ENCODE measurements at places on chromosomes 7 and 10. TPM values are rescaled to one million over a fixed set of nuclear protein-coding genes. Genes with fewer than 3 reads are reported as not detected.

Gene NPTX2
- under 0.01 TPM for total RNA-seq

Gene CCNY
- total RNA-seq = 81.4 TPM

Gene NUDCD3
- total RNA-seq = 58.3 TPM

Gene TMEM213
- not detected for total RNA-seq

Gene TAS2R3
- 0.72 TPM for total RNA-seq

Gene SMKR1
- total RNA-seq = not detected

Gene TMEM139
- total RNA-seq = not detected

Gene STEAP1
- 3.9 TPM for total RNA-seq

Gene IPMK
- total RNA-seq = 2.0 TPM

Gene TCTN3
- total RNA-seq = 26.9 TPM

Gene CDH23
- total RNA-seq = under 0.01 TPM

Gene ADIRF
- 2.3 TPM for total RNA-seq

- H3K27ac ChIP-seq = no peak overlapping the region
- no peak overlapping the region for H3K4me3 ChIP-seq
- no peaks in the 10 kb centered on the region for H3K27me3 ChIP-seq
These were observed 6.1 kb downstream of the GET4 start for GRCh38 chr7:882336-883035.

- H3K36me3 ChIP-seq = peaks cover 2% of the 10 kb centered on the region
- peak within 1 kb of the TSS; percentile 70 for H3K4me3 ChIP-seq
- peaks cover 3% of the 10 kb centered on the region for H3K4me1 ChIP-seq
- peak within 1 kb of the TSS; percentile 1 for H3K27ac ChIP-seq
- no peaks in the 10 kb centered on the region for H3K27me3 ChIP-seq
These were observed at the start of gene CXCL12 for GRCh38 chr10:44385026-44385695. Gene CXCL12, minus strand, starts transcription at chr10:44385097. Its CDS starts 92 bp downstream, at chr10:44385005.

- DNase-seq = no peak
- no peaks in the 10 kb centered on the region for H3K27me3 ChIP-seq
- no peak overlapping the region for H3K27ac ChIP-seq
- H3K4me3 ChIP-seq = no peak overlapping the region
These were observed 134.3 kb downstream of the ZMYND11 start for GRCh38 chr10:269440-270074.

DNA sequence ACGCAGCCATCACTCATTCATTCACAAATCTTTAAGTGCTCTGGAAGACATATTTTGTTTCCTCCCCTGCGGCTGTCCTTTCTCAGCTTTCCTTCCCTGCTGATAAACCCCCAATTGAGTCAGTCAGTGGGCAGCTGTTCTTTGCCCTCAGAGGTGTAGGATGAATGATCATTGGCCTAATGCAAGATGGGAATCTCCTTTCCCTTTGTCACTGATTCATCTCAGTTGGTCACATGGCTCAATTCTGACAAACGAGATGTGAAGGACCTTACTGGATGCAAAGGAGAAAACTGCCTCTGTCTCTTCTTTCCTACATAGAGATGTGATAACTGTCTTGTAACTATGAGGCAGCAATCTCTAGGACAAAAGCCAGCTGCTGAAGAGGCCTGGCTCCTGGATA lies 44.6 kb downstream of the COL28A1 start:
- no peaks in the 10 kb centered on the region for H3K27me3 ChIP-seq
- H3K4me1 ChIP-seq = peaks cover 10% of the 10 kb centered on the region
- H3K4me3 ChIP-seq = no peak overlapping the region
- no peaks in the 10 kb centered on the region for H3K36me3 ChIP-seq
- DNase-seq = peak; percentile 52

GRCh38 chr7:134446446-134446845 lies 12.5 kb downstream of the AKR1B1 start:
- no peak overlapping the region for H3K4me3 ChIP-seq
- H3K27ac ChIP-seq = no peak overlapping the region
- H3K36me3 ChIP-seq = peaks cover 79% of the 10 kb centered on the region
- DNase-seq = no peak
- peaks cover 22% of the 10 kb centered on the region for H3K4me1 ChIP-seq

GRCh38 chr7:2201128-2201527 lies 31.6 kb downstream of the MAD1L1 start:
- H3K27me3 ChIP-seq = no peaks in the 10 kb centered on the region
- no peak overlapping the region for H3K4me3 ChIP-seq
- no peak overlapping the region for H3K27ac ChIP-seq
- H3K36me3 ChIP-seq = peaks cover 17% of the 10 kb centered on the region

DNA sequence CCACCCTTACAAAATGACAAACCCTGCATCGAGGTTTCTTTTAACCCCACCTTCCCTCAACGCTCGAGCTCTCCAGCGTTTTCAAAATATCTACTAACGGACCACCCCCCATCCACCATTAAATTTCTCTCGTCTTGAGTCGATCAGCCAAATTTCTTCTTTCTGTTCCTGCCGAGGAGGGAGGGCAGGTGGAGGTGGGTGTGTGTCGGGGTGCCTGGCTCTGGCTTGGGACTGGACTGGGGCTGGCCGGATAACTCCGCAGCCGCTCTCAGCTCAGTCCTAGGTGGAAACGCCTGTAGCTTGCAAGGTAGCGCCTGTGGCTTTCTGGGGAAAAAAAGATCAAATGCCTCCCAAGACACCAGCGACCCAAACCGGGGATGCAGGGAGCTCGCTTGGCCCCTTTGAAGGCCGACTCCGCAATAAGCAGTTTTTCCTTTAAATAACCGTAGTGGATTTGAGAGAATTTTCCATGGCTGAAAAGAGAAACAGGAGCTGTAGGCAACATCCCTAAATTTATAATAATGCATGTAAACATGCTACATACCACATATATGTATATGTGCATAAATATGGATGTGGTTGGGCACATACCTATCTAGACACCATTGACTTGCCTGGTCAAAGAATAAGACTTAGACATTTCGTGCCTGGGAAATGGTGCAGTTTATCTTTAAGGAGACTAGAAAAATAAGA lies 1.9 kb upstream of the TMEM178B start:
- H3K27ac ChIP-seq = no peak overlapping the region
- peaks cover 44% of the 10 kb centered on the region for H3K27me3 ChIP-seq
- no peak for DNase-seq
- H3K4me3 ChIP-seq = peak overlapping the region; percentile 47

DNA sequence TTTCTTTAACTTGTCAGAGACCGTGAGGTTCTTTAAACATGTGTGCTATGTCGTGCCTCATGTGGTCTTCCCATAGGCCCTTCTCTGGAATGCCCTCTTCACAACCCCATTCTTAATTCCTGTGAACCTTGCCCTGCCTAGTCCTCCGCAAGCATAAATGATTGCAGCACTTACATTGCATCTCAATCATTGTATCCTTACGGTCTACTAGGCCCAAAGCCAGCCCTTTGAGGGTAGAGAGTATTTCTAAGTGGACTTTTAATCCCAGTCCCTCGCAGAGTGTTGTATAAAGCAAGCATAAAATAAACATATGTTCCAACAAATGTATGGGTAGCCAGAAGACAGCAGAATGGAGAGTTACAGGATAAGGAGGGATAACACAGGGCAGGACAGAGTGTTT lies 92.1 kb upstream of the FAM133B start:
- DNase-seq = no peak
- peaks cover 7% of the 10 kb centered on the region for H3K36me3 ChIP-seq
- H3K27ac ChIP-seq = no peak overlapping the region
- H3K4me1 ChIP-seq = peaks cover 9% of the 10 kb centered on the region
- no peaks in the 10 kb centered on the region for H3K27me3 ChIP-seq

- H3K27ac ChIP-seq = peak overlapping the region; percentile 92
- H3K27me3 ChIP-seq = no peaks in the 10 kb centered on the region
- H3K4me3 ChIP-seq = no peak overlapping the region
- H3K4me1 ChIP-seq = peaks cover 19% of the 10 kb centered on the region
- no peak for DNase-seq
These were observed 29.3 kb upstream of the CROT start for GRCh38 chr7:87316097-87316700.

GRCh38 chr10:70335246-70335613 lies 47.2 kb downstream of the LRRC20 start:
- peaks cover 6% of the 10 kb centered on the region for H3K36me3 ChIP-seq
- no peak overlapping the region for H3K27ac ChIP-seq
- H3K27me3 ChIP-seq = no peaks in the 10 kb centered on the region
- DNase-seq = no peak
- peaks cover 9% of the 10 kb centered on the region for H3K4me1 ChIP-seq

- no peaks in the 10 kb centered on the region for H3K36me3 ChIP-seq
- DNase-seq = peak; percentile 26
- H3K27ac ChIP-seq = no peak overlapping the region
- no peaks in the 10 kb centered on the region for H3K4me1 ChIP-seq
- peaks cover 6% of the 10 kb centered on the region for H3K27me3 ChIP-seq
- no peak overlapping the region for H3K4me3 ChIP-seq
These were observed 53.3 kb downstream of the C7orf25 start for GRCh38 chr7:42858570-42858969.

- H3K4me1 ChIP-seq = no peaks in the 10 kb centered on the region
- no peaks in the 10 kb centered on the region for H3K27me3 ChIP-seq
- no peak overlapping the region for H3K4me3 ChIP-seq
- H3K36me3 ChIP-seq = no peaks in the 10 kb centered on the region
These were observed 7.5 kb downstream of the ANKIB1 start for GRCh38 chr7:92253251-92253650.

DNA sequence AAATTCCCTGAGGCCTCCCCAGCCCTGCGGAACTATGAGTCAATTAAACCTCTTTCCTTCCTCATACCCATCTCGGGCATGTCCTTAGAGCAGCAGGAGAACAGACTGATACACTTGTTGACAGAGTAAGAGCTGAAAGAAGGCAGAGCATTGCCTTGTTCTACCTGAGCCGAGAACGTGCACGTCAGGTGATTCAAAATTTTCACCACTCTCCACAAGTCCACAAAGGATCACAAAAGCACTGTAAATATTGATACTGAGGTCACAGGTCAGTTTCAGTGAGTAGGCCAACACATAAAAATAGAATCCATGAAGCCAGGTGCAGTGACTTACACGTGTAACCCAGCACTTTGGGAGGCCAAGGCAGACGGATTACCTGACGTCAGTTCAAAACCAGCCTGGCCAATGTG lies 27.8 kb downstream of the DCLRE1C start:
- no peak overlapping the region for H3K27ac ChIP-seq
- no peaks in the 10 kb centered on the region for H3K4me1 ChIP-seq
- peaks cover 38% of the 10 kb centered on the region for H3K36me3 ChIP-seq
- no peak for DNase-seq
- no peaks in the 10 kb centered on the region for H3K27me3 ChIP-seq
- H3K4me3 ChIP-seq = no peak overlapping the region

- H3K4me1 ChIP-seq = 0 out of 2 replicates have a peak, but pooled peaks cover 2% of the 10 kb centered on the region
- H3K36me3 ChIP-seq = no peaks in the 10 kb centered on the region
- DNase-seq = no peak
- peaks cover 6% of the 10 kb centered on the region for H3K27me3 ChIP-seq
- peak overlapping the region; percentile 71 for H3K4me3 ChIP-seq
These were observed 1.0 kb downstream of the ADCK2 start for GRCh38 chr7:140673774-140674155.

- no peak overlapping the region for H3K27ac ChIP-seq
- H3K27me3 ChIP-seq = no peaks in the 10 kb centered on the region
- DNase-seq = no peak
- H3K36me3 ChIP-seq = no peaks in the 10 kb centered on the region
These were observed 282.3 kb upstream of the CHRM2 start for GRCh38 chr7:136585954-136586670.

DNA sequence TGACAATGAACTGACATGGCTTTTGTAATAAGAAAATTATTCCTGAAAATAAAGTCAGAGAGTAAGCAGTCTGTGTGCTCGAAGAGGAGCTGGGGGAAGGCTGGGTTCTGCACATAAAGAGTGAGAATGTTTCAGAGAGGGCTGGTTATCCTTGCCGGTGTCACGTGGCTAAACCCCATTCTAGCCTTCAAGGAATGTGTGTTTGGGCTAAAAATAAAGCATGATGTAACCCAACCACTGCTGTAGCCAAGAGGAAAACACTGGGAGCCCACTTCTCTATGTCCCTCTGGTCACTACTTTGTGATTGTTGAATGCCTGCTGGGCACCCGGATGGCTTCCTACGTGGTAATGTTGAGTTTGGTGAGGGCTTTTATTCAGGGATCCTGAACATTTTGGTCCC lies 23.5 kb downstream of the WDFY4 start:
- no peaks in the 10 kb centered on the region for H3K4me1 ChIP-seq
- peak; percentile 25 for DNase-seq
- H3K27me3 ChIP-seq = peaks cover 29% of the 10 kb centered on the region
- H3K36me3 ChIP-seq = no peaks in the 10 kb centered on the region

- no peak for DNase-seq
- H3K27ac ChIP-seq = no peak overlapping the region
- H3K36me3 ChIP-seq = no peaks in the 10 kb centered on the region
- H3K27me3 ChIP-seq = peaks cover 4% of the 10 kb centered on the region
These were observed 66.7 kb upstream of the EZH2 start for GRCh38 chr7:148950806-148951205.

- H3K4me3 ChIP-seq = no peak overlapping the region
- H3K27me3 ChIP-seq = peaks cover 4% of the 10 kb centered on the region
- no peak overlapping the region for H3K27ac ChIP-seq
- no peak for DNase-seq
These were observed 84.0 kb downstream of the ANLN start for GRCh38 chr7:36473454-36474282.

DNA sequence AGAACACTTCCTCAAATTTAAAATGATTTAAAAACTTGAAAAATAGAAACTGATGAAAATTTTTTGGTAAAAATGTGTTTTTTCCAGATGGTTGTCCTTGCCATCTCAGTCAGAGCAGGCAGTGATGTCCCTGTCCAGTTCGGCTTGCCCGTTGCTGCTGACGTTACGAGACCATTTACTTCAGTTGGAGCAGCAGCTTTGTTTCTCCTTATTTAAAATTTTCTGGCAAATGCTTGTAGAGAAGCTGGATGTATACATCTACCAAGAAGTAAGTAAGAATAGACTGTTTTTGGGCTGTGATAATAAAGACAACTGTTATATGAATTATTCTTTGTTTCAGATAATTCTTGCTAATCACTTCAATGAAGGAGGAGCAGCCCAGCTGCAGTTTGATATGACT lies 16.1 kb downstream of the EFCAB10 start:
- H3K27ac ChIP-seq = no peak overlapping the region
- H3K36me3 ChIP-seq = peaks cover 32% of the 10 kb centered on the region
- DNase-seq = no peak
- no peaks in the 10 kb centered on the region for H3K4me1 ChIP-seq
- no peak overlapping the region for H3K4me3 ChIP-seq

DNA sequence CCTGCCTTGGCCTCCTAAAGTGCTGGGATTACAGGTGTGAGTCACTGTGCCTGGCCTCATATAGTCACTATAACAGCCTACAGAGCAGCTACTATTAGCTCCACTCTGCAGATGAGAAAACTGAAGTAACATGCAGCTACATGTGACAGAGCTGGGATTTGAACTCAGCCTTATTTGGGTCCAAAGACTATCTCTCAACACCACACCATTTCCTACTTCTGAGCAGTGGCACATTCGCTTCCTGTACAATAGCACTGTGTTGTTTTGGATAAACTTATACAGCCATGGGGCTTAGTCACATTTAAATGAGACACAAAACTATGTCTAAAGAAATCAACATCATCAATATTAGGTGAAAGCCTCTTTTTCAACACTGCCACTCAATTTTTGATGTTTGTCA lies 69.8 kb upstream of the DNAJB12 start:
- no peak overlapping the region for H3K4me3 ChIP-seq
- no peak overlapping the region for H3K27ac ChIP-seq
- H3K36me3 ChIP-seq = peaks cover 12% of the 10 kb centered on the region
- H3K4me1 ChIP-seq = no peaks in the 10 kb centered on the region
- no peak for DNase-seq

GRCh38 chr10:87931836-87932230 lies 68.4 kb downstream of the PTEN start:
- peaks cover 3% of the 10 kb centered on the region for H3K4me1 ChIP-seq
- H3K4me3 ChIP-seq = no peak overlapping the region
- H3K36me3 ChIP-seq = peaks cover 1% of the 10 kb centered on the region
- DNase-seq = peak; percentile 60
- H3K27ac ChIP-seq = no peak overlapping the region

- no peak for DNase-seq
- peaks cover 3% of the 10 kb centered on the region for H3K4me1 ChIP-seq
- H3K27me3 ChIP-seq = peaks cover 64% of the 10 kb centered on the region
- H3K36me3 ChIP-seq = no peaks in the 10 kb centered on the region
- no peak overlapping the region for H3K27ac ChIP-seq
These were observed 609 bp downstream of the KLRG2 start for GRCh38 chr7:139482662-139483466.

Measured in IMR-90 (cell line).